Dermis microvascular lymphatic vessel endothelial cell (primary cell): ENCODE measurements at places on chromosomes 2 and 18. TPM values are rescaled to one million over a fixed set of nuclear protein-coding genes. Genes with fewer than 3 reads are reported as not detected.

Gene SLC9A4
- not detected in 2 replicates for total RNA-seq

DNA sequence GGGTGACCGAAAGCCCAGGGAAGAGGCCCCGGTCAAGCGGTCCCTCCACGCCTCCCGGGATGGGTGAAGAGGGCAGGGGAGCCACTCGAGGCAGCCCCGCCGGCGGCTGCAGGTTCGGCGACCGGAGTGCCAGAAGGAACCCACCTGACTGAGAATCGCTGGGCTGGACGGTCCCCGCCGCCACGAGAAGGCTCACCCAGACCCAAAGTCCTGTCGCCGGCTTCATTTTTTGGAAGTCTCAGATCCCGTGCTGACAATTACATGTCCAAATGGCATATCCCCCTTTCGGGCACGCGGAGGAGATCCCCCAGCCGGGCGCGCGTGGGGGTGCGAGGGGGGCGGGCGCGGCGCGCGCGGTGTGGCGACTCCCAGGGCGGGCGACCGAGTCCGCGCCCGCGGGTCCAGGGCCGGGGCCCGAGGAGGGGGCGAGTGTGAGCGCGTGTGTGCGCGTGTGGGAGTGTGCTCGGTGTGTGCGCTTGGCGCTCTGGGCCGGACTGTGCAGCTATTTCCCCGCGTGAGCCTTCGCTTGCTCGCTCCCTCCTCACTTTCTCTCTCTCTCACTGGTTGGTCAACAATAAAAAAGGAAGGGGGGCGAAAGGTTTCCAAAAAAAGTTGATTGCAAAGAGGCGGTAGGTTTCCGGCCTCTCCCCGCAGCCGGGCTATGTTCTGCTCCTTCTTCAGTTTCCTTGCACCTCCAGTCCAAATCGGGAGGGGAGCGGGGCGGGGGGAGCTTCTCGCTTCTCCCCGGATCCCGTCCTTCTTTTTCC lies at the start of gene ERBB4:
ERBB4 (minus strand) TSS at position 498 of the 767 bp plus-strand sequence; CDS start at position 226, 272 bp downstream.
- DNase-seq: no peak

DNA sequence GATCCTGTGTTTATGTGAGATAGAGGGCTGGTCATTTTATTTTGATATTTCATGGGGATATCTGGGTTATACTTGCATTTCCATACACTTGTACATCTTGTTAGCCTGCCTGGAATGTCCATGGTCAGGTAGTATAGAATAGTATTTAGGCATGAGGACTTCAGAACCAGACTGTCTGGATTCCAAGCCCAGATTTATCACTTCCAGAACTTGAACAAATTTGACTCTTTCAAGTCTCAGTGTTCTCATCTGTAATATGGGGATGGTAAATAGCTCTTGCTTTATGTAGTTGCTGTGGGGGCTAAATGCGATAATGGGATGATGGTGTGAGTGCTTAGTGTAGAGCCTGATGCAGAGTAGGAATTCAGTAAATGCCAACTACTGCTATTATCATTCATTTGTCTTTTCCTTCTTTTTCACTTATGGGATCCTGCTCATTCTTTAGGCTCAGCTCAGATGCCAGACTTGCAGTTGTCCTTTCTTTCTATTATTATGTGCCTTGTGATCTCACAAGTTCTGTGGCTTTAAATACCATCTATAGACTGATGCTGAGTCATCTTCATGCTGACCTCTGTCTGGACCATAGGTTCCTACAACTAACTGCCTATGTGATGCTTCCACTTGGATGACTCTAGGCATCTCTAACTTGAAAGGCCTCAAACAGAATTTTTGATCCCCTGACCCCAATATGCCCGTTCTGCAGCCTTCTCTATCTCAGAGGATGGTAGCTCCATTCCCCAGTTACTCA lies 67.4 kb downstream of the POLE4 start:
- no peak for DNase-seq

GRCh38 chr2:111120253-111121027 lies at the start of gene BCL2L11:
BCL2L11 (plus strand) TSS chr2:111120914; CDS start chr2:111123746, 2,832 bp downstream.
- peak; percentile 81 for DNase-seq

DNA sequence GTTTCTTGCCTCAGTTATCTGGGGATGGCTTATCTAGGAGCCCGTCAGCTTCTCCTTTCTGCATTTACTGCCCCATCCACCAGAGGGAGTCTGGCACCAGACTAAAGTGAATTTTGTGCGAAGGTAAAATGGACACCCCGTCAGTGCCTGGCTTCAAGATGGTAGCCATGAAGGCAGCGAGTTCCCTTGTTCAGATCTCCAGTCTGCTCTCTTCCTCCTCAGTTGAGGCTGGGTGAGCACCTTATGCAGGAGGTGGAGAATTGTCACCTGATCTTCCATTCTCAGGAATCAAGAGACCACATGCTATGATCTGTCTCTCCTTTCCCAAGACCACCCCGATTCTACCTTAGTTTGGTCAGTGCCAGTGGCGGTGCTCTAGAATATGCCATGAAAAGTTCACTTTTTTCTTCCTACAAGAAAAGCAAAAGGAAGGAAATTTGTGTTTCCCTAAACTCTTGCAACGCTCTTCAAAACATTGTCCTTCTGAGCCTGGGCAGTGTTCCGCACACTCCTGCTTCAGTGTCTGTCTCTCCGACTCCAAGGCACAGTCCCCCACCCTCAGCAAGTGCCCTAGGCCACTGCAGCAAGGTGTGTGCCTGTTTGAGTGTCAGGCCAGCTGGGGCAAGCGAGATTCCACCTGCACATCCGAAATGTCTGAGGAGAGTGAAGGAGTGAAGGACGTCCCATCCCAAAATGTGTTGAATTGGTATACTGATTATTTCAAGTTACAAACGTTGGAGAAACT lies 168.6 kb downstream of the SS18 start:
- peak; percentile 48 for DNase-seq

DNA sequence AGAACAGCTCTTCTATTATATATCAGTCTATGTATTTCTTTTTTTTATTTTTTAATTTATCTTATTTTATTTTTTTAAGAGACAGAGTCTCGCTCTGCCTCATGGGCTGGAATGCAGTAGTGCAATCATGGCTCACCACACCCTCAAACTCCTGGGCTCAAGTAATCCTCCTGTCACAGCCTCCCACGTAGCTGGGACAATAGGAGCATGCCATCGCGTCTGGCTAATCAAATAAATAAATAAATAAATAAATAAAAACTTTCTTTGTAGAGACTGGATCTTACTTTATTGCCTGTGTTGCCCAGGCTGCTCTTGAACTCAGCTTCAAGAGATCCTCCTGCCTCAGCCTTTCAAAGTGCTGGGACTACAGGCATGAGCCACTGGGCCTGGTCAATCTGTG lies 117.0 kb downstream of the RBMS1 start:
- DNase-seq: peak; percentile 61

GRCh38 chr18:51751901-51752300 lies 554.4 kb upstream of the MEX3C start:
- DNase-seq: no peak

DNA sequence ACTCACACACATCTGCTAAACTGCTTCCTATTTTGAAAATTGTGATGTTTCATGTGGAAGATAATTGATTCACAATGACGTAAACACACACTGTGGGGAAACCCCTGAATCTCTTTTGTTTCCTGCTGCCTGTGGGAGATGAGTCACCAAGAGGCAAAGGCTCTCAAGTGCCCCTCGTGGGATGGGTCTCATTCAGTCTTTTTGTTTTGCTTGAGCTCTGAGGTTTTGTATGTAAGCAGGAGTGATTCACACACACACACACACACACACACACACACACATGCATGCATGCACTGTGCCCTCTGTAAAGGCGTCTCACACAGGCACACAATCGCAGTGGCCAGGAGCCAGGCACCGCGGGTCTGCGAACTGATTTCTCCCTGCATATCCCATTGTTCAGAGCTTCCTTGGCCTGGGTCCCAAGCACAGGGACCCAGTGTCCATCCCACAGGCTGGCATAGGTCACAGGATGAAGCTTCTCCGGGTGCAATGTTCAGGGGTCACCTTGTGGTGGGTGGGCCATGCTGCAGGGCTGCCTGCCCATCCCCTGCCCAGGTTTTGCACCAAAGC lies 12.1 kb upstream of the ARHGEF4 start:
- peak; percentile 82 for DNase-seq

- DNase-seq: no peak
Measured at GRCh38 chr18:11500153-11501122, 109.0 kb upstream of the SLC35G4 start.

Gene R3HDM1
- 4.6 and 5.1 TPM in 2 replicates for total RNA-seq
